ENCODE measurements at places on chromosomes 16 and 17.

GRCh38 chr17:77592106-77592865 is 366.2 kb upstream of the TNRC6C start:
- peak; percentile 74 for DNase-seq

DNA sequence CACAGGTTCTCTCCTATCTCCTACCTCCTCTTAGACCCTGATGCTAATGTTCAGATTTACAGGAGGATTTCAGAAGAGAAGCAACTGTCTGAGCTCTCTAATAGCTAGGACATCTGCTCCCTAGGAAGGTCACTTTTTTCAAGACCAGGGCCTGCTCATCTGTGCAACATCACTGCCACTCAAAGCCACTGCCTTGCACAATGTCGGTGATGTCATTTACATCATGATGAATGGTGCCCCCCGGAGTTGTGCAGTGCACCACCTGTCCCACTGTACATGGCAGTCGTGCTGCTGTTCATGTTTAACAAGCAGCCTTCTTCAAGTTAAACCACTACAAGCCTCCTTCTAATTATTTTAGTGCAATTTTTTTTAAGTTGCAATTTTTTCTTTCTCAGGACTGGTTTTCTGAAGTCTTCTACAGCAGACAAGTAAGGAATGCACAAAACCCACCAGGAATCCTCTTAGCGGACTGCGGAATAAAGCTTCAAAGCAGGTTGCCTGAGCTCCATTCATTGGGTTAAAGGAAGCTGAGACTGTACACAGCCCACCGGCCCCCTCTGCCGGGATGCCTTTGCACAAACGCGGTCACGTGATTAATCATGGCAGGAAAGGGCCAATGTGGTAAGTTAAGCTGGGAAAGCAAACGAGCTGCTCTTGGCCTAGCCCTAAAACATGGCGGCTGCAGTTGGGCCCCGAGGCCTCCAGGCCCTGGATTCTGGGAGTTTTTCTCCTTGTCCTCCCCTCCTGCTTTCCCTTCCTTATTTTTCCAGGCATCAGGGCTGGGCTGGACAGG is 74.1 kb downstream of the MYH11 start:
- DNase-seq, result peak; percentile 51

- no peak for DNase-seq
These were observed 4.1 kb downstream of the B3GNT9 start for GRCh38 chr16:67146523-67147357.

GRCh38 chr16:66800856-66801255 is 528 bp downstream of the TERB1 start:
- no peak for DNase-seq

GRCh38 chr17:35117984-35118383 is 1.7 kb downstream of the RAD51D start:
- peak; percentile 81 for DNase-seq

DNA sequence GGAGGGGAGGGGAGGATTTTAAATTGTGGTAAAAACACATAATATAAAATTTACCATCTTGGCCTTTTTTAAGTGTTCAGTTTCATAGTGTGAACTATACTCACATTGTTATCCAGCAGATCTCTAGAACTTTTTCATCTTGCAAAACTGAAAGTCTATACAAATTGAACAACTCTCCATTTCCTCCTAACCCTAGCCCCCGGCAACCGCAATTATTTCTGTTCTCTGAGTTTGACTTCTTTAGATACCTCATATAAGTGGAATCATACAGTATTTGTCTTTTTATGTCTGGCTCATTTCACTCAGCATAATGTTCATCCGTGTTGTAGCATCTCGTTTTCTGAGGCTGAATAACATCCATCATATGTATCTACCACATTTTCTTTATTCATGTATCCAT is 30.0 kb upstream of the MRTFB start:
- DNase-seq, result no peak

DNA sequence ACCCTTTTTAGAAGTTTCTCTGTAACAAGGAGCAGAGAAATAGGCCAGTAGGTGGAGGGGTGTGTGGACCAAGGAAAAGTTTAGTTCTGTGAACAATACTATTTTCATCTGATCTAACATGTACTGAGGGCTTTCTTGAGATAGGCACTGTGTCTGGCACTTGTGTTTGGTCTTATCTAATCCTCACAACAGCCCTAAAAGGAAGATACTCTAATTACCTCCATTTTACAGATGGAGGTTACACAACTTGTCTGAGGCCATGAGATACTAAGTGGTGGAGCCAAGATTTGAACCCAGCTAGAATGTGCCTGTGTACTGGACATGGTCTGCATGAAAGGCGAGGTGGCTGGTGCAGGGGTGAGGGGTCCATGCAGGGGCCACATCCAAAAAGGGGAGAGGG is 4.5 kb downstream of the TNFSF12 start:
- no peak for DNase-seq

GRCh38 chr16:73956587-73957494 is 339.8 kb upstream of the PSMD7 start:
- peak; percentile 47 for DNase-seq

DNA sequence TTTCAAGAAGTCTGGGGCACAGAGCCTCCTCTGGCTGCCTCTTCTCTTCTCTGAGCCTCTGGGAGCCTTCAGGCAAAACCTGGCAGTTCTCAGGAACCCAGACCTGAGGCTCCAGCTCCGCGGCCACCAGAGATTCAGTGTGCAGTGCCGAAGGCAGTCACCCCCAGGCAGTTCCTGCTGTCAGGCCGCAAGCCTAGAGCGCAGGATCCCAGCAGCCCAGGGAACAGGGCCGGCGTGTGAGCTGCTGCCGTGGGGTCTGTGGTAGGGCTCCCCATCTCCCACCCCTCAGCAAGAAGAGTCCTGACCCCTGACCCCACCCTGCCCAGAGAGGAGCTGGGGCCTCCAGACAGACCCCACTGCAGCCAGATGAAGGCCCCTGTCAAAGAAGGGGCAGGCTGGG is 78.2 kb downstream of the AMFR start:
- no peak for DNase-seq

DNA sequence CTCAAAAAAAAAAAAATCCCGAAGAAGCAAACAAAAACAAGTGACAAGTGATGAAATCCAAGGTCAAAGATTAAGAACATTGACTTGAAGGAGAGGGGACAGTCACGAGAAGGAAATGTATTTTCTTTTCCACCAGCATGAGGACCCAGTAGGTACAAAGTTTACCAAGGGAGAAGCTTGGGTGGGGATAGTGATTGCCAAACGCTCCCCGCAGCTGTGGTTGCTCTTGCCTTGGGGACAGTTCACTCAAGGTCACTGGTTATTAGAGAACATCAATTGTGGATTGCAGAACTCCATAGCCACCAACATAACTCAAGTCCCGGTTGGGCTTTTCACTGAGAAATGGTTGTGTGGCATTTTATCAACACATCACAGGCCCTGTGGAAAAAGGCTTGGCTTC is 27.0 kb downstream of the RSL1D1 start:
- no peak for DNase-seq

GRCh38 chr17:43599046-43599395 is 52.9 kb upstream of the ETV4 start:
- no peak for DNase-seq

DNA sequence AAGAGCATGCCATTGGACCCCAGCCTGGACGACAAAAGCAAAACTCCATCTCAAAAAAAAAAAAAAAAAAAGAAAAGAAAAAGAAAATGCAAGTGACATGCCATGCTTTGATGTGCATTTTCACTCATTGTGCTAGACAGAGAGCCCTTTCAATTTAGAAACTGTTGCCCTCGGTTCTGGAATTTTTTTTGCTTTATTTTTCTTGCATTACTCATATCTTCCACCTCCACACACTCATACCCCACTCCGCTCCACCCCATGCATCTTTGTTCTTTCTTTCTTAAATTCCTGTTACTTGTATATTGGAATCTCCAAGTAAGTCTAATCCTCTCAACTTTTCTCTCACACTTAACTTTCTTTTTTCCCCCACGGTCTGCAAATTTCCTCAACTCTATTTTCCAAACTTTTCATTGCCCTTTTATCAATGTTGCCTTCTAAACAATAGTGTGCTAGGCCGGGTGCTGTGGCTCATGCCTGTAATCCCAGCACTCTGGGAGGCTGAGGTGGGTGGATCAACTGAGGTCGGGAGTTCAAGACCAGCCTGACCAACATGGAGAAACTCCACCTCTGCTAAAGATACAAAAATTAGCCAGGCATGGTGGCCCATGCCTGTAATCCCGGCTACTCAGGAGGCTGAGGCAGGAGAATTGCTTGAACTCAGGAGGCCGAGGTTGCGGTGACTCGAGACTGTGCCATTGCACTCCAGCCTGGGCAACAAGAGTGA is 16.8 kb upstream of the SUZ12 start:
- no peak for DNase-seq

DNA sequence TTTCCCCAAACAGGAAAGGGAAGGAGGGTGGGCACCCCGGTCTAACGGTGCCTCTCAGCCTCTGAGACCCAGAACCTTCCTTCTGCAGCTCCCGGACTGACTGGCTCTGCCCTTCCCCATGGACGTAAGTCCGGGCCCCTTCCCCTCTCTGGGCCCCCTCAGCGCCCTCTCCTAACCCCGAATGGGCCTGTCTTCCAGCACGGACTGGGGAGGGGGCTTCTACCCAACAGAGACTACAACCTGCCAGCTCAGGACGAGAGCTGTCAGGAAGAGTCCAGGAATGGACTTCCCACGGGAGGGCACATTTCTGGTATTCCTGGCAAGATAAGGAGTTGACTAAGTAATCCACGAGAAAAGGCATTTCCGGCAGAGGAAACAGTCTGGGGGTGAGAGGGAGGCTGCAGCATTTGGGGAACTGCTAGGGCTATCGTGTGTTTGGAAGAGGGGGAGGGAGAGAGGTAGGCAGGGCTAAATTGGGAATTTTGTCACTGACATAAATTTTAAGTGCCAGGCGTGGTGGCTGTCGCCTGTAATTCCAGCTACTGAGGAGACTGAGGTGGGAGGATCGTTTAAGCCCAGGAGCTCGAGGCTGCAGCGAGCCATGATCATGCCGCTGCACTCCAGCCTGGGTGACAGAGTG is 12.1 kb upstream of the ALDOA start:
- DNase-seq, result peak; percentile 62

GRCh38 chr16:60304066-60304465 is 1570.0 kb upstream of the GOT2 start:
- DNase-seq, result no peak

DNA sequence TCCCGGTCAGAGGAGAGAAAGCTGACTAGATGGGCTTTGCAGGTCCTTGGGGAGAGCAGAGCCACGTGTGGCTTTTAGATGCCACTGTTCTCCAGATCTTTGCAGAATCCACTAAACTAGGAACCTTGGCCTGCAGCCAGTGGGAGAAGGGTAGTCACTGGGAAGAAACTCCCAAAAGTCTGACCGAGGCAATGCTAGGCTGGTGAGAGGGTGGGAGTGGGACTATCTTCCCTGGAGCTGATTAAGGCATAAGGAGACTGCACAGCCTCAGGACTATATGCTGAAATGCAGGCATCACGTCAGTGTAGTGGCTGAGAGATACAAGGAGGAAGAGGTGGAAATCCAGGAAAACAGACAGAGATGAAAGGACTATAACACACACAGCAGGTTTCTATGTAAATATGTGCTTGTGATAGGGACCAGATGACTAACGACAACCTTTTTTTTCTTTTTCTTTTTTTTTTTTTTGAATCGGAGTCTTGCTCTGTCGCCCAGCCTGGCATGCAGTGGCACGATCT is 2.2 kb upstream of the GSDMA start:
- peak; percentile 9 for DNase-seq

DNA sequence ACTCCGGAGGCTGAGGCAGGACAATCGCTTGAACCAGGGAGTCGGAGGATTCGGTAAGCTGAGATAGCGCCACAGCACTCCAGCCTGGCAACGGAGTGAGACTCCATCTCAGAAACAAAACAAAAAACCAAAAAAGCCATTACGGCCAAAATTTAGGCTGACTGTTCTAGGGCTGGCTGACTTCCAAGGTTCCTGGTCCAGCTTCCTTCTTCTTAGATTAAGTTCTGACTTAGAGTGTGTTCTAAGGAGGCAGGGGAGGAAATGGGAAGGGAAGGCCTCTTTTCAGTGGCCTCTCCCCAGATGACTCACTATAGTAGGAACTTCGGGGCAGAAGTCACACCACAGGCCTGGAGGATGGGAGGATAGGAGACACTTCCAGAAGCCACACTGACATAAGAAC is 27.7 kb upstream of the CLEC18B start:
- no peak for DNase-seq

DNA sequence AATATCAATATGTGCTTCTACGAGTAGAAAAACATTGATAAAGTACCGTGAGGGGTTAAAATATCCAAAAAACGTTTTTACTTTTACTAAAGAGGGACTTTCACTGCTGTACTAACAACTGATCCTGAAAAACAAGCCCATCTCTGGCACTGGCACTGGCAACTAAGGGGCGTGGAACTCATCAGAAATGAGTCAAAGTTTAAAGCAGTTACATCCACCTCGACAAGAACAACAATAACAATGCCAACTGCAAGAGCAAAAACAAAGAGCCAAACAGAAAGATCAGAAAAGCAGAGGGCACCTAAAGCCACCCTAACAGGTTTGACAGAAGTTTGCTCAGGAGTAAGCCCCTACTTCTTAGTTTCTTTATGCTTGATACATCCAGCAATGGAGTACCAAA is 13.1 kb downstream of the MBTPS1 start:
- DNase-seq, result no peak
